Activated T-cell treated with anti-CD3 and anti-CD28 coated beads for 24 hours (primary cell): ENCODE measurements at places on chromosomes 12 and 14.

GRCh38 chr14:75328558-75329155, 50.0 kb downstream of the FOS start:
- DNase-seq, result no peak

GRCh38 chr14:85301506-85301905, 228.4 kb upstream of the FLRT2 start:
- DNase-seq, result no peak

DNA sequence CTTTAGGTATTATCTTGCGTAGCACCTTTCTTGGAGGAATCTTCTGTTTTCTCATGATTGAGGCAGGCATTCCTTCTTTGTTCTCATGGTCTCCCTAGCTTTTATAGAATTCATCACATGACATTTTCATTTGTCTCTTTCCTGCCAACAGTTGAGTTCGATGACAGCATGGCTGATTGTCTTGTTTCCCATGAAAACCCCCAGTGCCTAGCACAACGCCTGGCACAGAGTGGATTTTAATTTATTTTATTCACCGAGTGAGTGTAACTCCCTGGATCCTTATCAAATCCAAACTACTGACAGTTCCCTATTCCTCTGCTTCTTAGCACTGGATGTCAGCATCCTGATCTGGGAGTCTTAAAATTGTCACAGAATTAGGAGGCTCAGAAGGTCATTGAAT, 182.6 kb downstream of the SUDS3 start:
- DNase-seq, result no peak

DNA sequence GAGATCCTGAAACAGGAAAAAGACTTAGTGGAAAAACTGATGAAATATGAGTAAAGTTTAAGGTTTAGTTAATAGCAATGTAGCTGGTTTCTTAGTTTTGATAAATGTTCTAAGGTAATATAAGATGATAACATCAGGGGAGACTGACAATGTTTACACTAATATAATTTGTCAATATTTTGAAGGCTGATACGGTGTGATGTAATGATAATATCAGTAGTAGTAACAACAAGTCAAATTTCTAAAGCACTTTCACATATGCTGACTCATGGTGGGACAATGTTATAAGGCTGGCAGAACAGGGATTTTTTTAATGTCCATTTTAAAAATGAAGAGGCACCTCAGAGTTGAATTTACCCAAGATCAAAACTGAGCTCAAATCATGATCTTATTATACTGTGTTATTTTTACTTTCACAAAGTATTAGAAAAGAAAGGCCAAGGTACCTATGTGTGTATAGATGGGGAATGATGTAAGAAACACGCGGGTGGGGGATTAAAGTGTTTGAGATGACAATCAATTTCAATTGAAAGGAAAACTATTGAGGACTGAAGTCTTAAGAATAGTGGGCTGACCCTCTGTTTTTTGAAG, 2.4 kb upstream of the FLRT2 start:
- no peak for DNase-seq

DNA sequence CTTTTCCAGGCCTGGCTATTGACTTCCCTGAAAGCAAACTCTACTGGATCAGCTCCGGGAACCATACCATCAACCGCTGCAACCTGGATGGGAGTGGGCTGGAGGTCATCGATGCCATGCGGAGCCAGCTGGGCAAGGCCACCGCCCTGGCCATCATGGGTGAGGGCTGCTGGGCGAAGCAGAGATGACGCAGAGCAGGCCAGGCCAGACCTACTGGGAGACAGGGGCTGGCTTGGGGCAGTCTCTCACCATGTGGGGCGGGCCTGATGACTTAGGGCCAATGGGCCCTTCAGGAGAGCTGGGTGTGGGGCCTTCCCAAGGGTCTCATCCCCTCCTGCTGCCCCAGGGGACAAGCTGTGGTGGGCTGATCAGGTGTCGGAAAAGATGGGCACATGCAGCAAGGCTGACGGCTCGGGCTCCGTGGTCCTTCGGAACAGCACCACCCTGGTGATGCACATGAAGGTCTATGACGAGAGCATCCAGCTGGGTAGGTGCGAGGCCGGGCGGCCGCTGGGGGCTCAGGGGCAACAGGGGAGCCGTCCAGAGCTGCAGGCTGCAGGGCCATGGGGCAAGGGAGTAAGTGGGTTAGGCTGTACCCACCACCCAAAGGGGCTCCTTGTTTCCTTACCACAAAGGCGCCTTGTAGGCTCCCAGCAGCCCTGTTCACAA, 33.0 kb upstream of the LRP1-AS start:
- DNase-seq, result no peak

DNA sequence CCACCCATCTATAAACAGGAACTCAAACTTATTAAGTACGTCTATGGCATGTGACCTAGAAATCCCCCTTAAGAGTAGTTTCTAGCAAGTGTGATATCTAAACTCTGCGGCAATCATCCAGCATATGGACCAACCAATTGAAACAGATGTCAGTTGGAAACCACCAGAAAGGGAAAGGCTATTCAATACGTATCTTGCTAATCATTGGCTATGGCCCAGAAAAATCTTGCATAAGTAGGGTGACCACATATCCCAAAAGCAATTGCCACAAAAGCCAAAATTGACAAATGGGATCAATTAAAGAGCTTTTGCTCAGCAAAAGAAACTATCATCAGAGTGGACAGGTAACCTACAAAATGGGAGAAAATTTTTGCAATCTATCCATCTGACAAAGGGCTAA, 24.2 kb downstream of the SYNJ2BP start:
- DNase-seq, result no peak

DNA sequence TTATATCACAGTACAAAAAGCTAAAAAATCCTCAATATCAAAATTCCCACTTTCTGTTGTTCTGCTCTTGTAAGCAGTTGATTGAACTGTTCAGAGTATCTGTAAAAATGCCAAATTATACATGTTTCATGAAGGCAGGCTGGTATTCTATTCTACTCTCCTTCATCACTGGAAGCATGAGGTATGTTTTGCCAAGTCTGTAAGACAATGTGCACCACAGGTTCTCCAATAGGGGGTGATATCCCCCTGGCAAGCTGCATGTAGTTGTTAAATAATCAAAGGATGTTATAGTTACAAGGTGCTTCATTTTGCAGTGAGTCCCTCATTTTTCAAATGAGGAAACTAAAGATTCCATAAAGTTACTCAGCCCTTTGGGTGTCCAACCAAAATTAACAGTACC, 15.1 kb upstream of the NEK9 start:
- no peak for DNase-seq

DNA sequence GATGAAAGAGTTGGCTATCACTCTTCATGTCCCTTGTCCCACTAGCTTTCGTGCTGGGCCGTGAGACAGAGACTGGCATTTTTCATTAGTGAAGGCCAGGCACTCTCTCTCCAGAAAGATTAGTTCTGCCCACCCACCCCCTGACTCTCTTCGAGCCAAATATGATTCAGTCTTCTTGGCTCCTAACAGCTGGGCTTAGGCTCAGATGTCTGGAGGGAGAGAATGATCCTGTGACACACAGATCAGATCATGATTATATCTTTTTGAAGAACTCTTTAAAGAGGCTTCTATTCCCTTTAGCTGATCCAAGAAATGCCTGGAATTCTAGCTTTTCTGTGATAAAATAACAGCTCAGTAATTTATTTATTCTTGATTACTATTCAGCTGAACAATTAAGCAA, 5.2 kb upstream of the GNG2 start:
- DNase-seq, result no peak

DNA sequence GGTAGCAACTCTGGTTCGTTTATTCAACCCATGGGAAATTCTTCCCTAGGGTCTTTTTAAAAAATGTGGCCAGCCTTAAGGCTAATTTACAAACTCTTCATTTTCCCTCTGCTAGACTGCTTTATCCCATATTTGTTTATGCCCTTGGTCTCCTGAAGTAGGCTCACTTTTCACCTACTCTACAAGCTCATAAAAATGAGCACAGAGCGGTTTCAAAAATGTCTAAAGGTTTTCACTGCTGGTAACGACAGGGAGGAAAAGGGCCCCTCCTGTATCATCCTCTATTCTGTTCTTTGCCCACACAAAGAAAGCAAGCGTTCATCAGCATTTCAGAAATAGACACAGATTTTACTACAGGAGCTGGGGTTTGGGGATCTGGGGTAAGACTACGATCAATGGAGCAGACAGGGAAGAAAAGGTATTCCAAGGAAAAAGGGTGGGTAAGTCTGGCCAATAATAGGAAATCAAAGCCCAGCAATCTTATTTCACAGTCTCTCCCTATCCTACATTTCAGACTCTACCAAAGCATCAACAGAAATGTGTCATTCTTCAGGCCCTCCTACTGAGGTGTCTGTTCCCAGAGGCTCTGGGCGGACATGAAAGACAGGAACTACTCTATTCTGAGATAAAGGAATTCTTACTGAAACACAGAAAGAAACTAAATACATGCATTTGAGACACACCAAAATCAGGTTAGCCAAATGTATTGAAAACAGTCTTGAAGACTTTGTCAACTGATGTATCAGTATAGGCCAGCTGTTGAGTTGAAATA, 86.4 kb downstream of the SPPL3 start:
- DNase-seq, result no peak

GRCh38 chr14:85531141-85531586, 1.2 kb downstream of the FLRT2 start:
- no peak for DNase-seq

DNA sequence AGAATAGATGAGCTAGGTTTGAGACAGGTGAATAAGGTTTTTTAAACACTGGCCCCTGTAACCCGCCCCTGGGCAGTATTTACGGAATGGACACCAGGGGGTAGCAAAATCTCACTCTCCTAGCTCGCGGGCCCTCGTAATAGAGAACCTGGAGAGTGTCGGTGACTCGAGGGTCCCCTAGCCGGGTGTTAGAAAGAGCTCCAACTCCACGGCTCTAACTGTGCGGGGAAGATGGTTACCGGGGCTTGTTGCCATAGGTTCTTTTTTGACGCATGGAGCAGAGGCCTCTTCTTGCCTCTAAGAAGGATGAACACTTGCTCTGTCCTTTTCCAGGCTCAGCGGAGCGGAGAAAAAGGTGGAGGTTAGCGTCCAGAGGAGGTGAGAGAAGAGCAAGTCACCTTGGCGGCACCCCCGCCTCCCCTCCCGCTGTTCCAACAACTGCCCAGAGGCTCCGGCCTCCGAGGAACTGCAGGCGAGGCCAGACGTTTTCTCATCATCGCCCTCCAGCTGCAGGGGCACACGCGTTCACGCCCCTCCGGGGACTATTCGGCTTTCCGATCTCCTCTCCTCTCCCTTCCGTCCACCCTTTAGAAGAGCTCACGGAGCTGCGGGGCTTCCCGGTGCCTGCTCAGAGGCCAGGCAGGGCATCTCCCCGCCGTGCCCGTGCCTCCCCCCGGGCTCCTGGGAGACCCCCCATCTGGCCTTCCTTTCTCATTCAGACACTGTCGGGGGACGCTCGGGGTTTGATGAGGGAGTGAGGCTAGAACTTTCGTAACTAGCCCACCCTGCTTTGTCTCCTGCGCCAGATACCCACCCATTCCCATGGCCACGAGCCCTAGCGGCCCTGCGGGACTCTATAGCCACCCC, 1.4 kb upstream of the ARHGEF40 start:
- no peak for DNase-seq

GRCh38 chr12:12786351-12786705, 869 bp downstream of the APOLD1 start:
- no peak for DNase-seq

- no peak for DNase-seq
These were observed 505 bp downstream of the KCNC2 start for GRCh38 chr12:75208856-75209811.

DNA sequence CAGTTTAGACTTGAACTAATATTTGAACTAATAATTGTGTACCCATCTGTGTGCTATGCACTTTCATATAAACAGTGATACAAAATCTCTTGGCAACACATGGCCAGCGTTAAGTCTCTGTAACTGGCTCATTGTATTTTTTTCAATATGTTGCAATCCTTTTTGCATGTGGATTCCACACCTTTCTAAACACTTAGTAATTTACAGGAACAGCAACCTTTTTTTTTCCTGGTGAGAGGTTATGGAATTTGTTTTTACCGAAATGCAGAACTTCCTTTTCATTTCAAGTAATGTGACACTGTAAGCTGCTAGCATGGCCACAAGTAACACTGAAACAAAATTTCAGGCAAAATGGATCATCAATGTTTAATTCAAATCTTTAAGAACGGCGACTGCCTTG, 45.4 kb upstream of the EPS8 start:
- no peak for DNase-seq

- no peak for DNase-seq
These were observed 84.4 kb upstream of the DHRS4 start for GRCh38 chr14:23869078-23869719.

GRCh38 chr12:43169115-43169681, 382.8 kb downstream of the ADAMTS20 start:
- no peak for DNase-seq

DNA sequence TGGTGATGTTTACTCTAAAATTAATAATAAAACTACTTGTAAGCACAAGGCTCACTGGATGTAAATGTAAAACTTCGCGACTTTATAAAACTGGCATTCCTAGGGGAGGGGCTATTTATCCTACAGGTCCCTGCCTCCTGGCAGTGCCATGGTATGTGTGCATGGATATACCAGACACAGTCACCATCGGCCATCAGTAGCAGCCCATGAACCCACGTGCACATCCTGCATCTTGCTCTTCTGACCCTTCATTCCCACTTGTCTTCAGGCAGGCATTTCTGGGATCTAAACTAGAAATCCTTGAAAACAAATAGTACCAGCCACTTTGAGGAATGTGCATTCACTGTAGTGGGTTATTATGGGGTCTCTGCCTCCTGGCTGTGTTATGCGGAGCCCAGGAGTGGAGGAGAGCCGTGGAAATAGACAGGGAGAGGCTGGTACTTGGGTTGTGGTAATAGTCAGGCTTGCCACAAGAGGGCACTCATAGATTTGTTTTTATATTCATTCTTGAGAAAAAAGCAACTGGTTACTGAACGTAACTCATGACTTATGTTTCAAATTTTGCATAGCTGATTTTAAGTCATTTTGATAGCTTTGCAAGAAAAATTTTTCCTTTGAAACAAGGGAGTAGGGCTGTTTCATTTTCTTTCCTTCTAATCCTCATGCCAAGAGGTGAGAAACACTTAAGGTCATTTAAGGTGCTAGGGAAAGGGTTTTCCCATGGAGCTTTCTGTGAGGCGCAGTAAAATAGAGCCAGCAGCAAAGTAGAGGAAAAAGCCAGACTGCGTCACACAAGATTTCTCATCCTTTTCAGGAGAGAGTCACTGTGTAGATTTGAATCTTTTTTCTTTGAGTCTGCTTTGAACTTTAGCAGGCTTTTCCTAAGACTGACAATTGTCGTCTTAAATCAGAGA, 17.4 kb upstream of the GALNT16 start:
- DNase-seq, result peak; percentile 41

DNA sequence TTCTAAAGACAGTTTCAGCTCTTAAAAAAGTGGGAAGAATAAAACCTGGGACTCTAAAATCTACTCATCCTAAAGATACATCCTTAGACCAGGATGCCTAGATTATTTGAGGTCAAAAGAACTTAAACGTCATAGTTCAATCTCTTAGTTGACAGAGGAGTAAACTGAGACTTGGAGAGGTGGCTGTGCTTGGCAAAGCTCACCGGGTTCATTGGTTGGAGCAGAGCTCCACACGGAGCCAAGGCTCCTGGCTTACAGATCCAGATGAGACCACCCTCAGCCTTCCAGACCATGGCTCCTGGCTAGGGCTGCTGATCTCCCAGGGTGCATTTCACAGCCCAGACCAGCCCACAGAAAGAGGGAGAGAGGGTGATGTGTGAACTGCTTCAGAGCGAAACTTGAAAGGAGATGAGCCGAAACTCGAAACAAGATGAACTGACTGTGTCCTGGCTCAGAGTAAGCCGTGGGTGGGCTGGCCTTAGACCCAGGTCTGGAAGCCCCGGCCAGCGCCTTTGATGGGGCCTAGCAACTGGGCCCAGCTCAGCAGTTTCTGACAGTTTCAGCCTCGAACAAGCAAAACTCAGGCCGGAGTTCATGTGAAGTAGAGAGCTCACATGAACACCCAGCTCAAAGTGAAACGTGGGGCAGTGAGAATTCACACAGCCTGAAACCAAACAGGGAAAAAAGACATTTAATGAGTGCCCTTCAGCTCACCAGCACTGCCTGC, 1044.8 kb downstream of the BCL11B start:
- DNase-seq, result peak; percentile 50
